Stimulated activated CD8-positive, alpha-beta memory T cell treated with anti-CD3 and anti-CD28 coated beads, Interleukin-4, amount 100 ng/mL, for 4 hours (primary cell): ENCODE measurements at places on chromosomes 5 and 9.

- DNase-seq: no peak
These were observed 68.4 kb downstream of the COL27A1 start for GRCh38 chr9:114223564-114224246.

- DNase-seq: no peak
These were observed 34.4 kb downstream of the DUSP1 start for GRCh38 chr5:172736508-172737135.

DNA sequence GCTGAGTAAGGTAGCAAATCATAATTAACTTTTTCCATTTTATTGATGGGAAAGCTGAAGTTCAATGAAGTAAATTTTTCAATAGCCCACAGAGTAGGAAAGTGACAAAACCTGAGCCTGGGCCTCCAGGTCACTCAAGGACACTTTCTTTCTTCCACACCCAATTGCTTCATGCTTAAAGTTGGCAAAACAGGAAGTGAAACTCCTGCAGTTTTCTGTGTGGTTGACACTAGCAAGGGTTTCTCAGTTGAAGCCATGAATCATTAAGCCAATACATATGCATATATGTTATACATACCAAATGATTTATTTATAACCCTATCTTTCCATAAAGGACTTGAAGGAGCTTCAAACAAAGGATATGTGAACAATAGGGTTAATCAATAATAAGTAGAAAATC is 13.9 kb downstream of the TLR4 start:
- DNase-seq: no peak

- no peak for DNase-seq
These were observed 86.0 kb downstream of the ANKRD55 start for GRCh38 chr5:56147106-56147505.

DNA sequence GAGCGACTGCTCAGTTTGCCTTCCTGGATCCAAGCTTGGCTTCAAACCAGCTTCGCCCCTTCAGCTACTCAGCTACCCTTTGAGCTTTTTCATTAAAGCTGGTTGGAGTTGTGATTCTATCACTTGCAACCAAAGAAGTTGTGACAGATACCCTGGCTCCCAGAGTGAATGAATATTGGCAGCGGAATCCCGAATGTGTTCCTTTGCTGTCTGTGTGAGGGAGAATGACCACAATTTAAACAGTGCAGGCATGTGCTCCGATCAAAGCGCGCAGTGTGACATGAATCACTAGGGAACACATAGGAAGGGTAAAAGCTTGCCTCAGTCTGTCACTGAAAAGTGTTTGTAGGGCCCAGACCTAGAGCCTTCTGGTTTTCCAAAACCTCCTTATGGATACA is 6.6 kb upstream of the AFAP1L1 start:
- DNase-seq: no peak

DNA sequence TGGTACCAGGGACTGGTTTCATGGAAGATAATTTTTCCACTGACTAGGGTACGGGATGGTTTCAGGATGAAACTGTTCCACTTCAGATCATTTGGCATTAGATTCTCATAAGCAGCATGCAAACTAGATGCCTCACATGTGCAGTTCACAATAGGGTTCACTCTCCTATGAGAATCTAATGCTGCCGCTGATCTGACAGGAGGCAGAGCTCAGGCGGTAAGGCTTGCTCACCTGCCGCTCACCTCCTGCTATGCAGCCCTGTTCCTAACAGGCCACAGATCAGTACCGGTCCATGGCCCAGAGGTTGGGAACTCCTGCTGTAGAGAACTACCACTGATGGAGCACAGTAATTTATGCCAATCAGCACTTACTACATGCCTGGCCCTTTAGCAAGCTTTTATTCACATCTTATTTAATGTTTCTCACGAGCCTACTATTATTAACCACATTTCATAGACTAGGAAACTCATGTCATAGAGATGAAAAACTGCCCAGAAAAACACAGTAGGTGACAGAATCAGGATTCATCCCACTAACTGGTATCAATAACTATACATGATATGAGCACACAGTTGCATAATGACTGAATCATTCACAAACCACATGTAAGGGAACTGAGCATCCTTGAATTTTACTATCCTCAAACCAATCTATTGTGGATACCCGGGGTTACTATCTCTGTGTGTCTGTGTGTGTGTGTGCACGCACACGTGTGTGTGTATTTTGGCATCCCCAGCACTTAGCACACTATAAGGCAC is 46.5 kb downstream of the SVEP1 start:
- no peak for DNase-seq

DNA sequence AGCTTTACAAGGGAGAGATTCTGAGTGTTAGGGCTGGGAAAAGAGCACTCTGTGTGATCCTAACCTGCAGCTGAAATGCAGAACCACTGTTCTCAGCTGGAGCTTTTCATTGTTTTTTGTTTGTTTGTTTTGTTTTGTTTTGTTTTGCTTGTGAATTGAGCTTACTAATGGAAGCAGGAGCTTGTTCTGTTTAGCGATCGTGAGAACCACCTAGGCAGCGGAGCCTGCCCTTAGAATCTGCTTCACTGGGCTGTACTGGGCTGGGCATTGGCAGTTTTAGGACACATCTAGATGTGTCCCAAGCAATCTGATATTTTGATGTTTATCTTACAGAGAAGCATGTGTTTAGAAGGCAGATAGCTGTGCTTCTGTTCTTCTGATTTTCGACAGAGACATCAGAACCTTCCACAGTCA is 14.3 kb downstream of the SYK start:
- DNase-seq: no peak

- no peak for DNase-seq
These were observed 38.1 kb upstream of the SSBP2 start for GRCh38 chr5:81789033-81789432.

- no peak for DNase-seq
These were observed 125.8 kb upstream of the SLC44A1 start for GRCh38 chr9:105118636-105119035.

DNA sequence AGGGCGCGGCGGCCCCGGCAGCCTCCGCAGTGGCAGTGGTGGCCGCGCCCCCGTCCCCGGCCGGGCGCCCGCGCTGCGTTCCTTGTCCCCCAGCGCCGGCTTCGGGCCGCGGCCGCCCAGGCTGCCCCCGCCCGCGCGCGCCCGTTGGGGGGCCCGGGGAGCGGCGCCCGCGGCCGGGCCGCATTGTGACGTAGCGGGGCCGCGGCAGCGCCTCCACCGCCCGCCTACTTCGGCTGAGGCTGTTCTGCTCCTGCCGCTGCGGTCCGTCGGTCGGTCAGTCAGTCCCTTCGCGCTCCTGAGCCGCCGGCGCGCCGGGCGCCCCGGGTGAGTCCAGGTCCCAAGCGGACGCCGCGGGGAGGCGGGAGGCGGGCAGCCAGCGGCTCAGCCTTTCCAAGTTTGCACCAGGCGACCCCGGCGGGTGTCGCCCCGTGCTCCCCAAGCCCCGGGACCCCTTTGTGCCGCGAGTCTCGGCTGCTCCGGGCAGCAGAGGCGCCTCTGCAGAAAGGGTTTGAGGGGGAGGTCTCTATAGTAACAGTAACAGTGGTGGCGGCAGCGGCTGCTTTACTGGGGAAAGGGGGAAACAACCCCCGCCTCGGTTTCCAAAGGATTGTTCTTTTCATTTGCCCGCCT is at the start of gene SNCAIP:
TSS of gene SNCAIP (plus strand) at position 277 of the 630 bp plus-strand sequence. CDS start 78,898 bp downstream, outside the sequence.
- DNase-seq: no peak

DNA sequence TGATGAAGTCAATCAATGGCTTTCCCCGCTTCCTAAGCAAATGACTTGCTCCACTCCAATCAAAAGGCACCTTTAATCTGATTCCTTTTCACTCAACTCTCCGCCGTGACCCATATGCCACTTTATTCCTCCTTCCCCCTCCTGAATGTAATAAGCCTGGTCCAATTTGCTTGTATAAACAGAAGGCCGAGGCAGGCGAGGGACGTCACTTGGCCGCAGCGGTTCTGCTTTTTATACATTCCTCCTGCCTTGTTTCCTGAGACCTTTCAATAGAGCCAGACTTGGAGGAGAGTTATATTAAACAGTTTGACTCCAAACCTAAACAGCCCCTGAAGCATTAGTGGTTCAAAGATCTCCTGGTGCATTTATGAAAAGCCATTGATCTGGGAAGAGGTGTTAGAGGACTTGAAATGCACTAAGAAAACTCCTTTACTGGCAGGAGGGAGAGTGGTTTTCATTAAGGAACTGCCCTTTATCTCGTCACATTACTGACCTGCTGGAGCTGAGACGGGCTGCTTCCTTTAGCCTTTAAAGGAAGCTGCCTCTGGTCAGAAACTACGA is 273.4 kb downstream of the SLIT3 start:
- no peak for DNase-seq
